ENCODE measurements at places on chromosomes 12 and 14. TPM values are rescaled to one million over a fixed set of nuclear protein-coding genes. Genes with fewer than 3 reads are reported as not detected.
A peak's percentile ranks its signal among the peaks of the same experiment; 100 is the strongest.

Gene NFYB
- total RNA-seq = 31.2 TPM

Gene COL2A1
- total RNA-seq = not detected

DNA sequence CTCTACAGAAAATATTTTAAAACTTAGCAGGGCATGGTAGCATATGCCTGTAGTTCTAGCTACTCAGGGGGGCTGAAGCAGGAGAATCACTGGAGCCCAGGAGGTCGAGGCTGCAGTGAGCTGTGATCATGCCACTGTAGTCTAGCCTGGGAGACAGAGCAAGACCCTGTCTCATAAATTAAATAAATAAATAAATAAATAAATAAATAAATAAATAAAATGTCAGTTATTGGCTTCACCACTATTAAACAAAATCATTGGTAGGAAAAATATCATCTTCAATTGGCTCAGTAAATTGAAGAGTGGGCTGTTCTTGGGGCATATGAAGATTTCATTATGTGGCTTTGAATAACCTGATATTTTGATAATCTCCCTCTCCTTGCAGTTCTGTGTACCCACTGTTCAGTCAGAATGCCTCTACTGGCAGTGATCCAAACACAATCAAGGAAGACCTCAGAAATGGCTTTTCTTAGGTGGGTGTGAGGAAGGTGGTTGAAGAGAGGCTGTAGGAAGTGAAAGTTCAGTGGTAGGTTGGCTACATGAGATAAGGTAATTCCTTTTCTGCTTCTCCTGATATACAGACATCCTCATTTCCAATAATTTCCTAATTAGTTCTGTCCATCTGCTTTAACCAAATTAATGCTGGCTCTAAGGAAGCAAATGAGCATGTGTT is 175.8 kb downstream of the MSRB3 start:
- no peaks in the 10 kb centered on the region for H3K27me3 ChIP-seq
- no peaks in the 10 kb centered on the region for H3K4me1 ChIP-seq
- peaks cover 4% of the 10 kb centered on the region for H3K36me3 ChIP-seq

DNA sequence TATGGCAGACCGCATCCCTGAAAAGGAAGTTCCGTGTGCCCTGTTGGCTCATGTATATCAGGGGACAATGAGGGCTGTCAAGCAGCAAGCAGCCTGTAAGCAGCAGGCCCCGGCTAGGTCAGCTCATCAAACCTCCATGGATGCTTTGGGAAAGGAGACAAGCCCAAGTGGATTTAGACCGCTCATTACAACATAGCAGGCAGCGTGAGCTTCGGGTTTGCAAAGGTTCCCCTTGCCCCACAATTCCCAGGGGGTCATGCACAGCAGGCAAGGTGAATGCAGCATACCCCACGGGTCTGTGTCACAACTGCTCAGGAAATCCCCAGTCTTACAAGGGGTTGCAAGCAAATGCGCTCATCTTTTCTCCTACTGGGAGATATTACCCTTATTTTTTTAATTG is 54.6 kb downstream of the KCNK13 start:
- DNase-seq = no peak
- H3K4me1 ChIP-seq = no peaks in the 10 kb centered on the region
- H3K27me3 ChIP-seq = no peaks in the 10 kb centered on the region
- no peaks in the 10 kb centered on the region for H3K36me3 ChIP-seq

DNA sequence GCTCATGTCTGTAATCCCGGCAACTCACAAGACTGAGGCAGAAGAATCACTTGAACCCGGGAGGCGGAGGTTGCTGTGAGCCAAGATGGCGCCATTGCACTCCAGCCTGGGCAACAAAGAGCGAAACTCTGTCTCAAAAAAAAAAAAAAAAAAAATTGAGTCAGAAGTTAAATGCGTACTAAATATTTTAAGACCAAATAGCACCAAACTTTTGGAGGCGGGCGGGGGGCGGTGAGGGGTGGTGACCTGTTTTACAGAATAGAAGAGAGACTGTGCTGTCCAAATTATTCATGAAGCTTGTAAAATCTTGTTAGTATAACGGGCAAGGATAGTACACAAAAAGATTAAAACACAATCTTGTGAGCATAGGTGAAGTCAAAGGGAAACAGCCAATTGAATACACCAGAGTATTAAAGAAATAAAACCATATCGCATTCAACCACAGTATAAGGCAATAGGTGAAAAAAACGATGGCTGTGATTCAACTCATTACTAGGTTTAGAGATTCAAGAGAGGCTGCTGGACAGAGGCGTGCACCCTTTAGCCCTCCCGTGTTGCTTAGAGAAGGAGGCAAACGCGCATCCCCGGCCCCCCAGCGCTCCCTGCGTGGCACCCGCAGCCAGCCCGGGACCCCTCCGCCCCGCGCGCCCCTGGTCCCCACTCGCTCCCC is 571 bp downstream of the ZNF891 start:
- peak overlapping the region; percentile 97 for H3K27ac ChIP-seq
- peaks cover 16% of the 10 kb centered on the region for H3K4me1 ChIP-seq
- H3K4me3 ChIP-seq = peak overlapping the region; percentile 87
- H3K36me3 ChIP-seq = no peaks in the 10 kb centered on the region
- no peak for DNase-seq

All from lower lobe of right lung (tissue), 2 donors.